NCI-H345 (cell line): ENCODE measurements at places on chromosomes 4 and X.

GRCh38 chr4:80015407-80016189, 57.4 kb downstream of the ANTXR2 start:
- no peak for DNase-seq

GRCh38 chr4:144288011-144288903, 147.7 kb upstream of the GYPA start:
- DNase-seq, result no peak

- no peak for DNase-seq
These were observed 98.9 kb downstream of the IQCM start for GRCh38 chr4:149716728-149717127.

DNA sequence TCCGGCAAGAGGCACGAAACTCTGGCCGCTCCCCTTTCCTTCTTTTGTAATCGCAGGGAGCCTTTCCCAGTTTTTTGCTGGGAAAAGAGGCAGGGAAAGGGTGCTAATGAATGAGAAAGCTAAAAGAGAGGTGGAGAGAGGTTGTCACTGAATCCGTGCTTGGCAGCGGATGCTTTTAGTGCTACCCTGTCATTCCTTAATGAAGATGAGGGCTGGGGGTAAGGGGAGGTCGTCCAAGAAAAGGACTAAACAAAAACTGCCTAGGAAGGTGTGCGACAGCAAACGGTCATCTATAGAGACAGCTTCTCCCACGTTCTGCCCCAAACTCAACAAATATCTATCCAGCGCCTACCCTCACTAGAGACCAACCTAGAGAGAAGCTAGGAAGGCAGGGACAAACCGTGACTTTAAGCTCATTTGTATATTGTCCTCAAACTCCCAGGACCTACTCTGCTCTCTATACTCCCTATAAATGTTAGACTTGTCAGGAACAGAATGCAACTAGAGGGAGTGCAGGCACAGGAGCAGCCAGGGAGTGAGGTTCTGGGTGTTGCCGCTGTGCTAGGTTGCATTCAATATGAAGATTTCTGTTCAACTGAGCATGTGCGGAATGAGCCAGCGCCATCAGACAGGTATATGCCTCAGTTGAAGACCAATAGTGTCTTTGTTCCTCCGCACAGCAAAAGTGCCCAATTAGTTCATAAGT, 777 bp upstream of the CASK start:
- DNase-seq, result peak; percentile 43

- no peak for DNase-seq
These were observed 317.0 kb upstream of the ANXA10 start for GRCh38 chr4:167775375-167775774.

GRCh38 chr4:180827232-180828009, 1415.8 kb upstream of the TENM3 start:
- no peak for DNase-seq

DNA sequence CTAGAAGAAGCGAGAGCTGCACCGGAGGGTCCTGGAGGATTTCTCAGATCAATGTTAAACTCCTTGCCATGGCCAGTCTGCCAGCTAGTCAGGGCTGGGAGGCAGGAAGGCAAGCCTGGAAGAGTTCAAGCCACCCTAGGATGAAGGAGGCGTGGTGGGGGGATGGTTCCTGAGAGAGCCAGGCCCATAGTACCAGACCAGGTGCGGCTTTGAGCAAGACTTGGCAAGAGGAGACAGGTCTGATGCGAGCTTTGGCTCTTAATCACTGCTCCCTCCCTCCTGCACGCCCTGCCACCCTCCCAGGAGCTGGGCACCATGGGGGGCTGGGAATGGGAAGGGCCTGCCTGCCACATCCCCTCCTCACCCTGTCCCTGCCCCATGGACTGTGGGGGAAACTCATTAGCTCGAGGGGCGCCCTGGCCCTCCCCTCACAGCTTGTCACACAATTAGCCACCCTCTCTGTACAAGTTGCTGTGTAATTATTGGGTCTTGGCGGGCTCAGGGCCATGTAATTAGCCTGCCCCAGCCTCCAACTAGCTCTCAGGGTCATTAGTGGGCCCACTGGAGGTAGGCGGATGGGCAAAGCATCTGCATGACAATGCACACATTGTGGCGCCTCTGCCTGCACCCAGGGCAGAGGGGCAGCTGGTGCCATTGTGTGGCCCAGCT, 50.3 kb downstream of the EFNB1 start:
- DNase-seq, result no peak

DNA sequence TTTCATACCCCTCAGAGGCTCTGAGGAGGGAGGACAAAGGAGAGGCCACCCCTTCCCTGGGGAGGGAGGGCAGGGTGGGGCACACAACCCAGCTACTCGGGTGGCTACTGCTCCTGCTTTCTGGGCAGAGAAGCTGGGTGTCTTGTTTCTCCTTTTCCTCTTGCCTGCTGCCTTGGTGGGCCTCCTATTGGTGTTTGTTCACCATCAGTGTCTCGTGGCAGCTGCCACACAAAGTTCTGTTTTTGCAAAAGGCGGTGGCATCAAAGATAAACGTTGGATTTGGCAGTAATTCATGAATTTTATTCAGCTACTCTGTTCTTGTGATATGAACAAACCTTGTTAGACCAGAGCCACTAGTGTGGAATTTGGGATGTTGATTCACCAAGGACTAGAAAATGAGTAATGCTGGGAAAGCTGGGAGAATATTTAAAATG, 153.0 kb upstream of the SCML1 start:
- no peak for DNase-seq

DNA sequence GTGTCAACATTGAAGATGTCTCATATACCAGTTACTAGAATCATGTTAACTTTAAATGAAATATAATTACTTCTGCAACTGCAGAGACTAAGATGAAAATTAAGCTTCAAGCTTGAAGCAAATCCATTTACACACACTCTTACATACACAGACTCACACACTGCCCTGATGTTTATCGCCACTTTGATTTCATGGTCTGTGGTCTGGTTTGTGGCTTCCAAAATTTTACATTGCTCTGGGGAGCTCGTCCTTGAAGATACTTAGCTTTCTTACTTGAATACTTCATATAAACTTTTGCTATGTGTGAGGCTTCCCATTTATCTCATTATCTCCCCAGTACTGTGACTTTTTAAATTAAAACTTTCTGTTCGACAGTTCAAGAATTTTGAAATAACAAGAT, 35.8 kb downstream of the ARHGEF38 start:
- DNase-seq, result no peak

DNA sequence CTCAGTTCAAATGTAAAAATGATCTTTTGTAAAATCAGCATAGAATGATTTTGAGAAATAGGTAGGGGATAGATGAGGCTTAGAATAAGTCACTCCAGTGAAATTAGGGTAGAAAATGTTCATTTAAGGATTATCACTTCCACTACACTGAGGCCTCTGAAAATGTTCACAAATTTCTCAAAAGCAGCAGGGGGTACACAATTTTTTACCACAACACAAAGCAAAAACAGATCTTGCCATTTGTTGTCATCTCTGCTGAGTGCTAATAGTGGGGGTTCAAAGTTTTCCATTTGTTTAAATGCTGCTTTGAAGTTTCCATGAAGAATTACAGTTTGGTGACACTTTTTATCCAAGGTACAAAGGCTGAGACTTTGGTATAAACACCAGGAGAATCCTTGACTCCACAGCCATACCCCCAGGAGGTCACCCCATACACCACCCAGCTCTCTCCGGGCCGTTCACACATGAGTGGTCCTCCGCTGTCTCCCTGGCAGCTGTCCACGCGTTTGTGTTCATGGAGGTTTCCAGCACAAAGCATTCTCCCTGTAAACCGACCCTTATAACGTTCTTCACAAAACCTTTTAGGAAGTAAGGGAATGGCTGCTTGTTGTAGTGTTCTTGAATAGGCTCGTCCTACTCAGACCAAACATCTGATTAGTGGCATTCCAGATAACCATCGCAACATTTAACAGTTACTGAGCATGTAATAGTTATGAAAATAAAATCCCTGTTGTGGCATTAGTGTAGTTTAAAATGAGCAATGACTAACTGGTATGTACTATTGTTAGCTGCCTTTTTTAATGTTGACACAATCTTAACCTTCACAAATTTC, 71.0 kb downstream of the PRSS12 start:
- DNase-seq, result peak; percentile 13

- no peak for DNase-seq
These were observed 1165.9 kb upstream of the TENM3 start for GRCh38 chr4:181077341-181077740.

DNA sequence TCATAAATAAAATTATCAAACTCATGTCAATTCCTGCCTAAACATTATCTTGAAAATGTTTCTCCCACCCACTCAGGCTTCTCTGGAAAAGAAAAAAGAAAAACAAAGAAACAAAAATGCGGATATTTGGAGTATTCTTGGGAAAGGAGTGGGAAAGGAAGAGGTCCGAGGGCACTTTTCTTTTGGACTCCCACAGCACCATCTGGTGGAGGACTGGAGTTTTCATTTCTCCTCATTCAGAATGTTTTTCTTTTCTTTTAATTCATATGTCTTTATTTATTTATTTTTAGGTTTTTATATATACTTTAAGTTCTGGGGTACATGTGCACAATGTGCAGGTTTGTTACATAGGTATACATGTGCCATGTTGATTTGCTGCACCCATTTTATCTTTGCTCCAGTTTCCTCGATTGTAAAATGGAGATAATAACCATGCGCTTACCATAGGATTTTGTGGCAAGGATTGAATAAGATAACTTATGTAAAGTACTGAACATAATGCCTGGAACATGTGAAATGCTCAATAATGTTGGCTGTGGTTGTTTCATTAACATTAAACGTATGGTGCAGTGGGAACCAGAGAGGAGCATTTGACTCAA, 8.0 kb upstream of the KCNE5 start:
- DNase-seq, result no peak

DNA sequence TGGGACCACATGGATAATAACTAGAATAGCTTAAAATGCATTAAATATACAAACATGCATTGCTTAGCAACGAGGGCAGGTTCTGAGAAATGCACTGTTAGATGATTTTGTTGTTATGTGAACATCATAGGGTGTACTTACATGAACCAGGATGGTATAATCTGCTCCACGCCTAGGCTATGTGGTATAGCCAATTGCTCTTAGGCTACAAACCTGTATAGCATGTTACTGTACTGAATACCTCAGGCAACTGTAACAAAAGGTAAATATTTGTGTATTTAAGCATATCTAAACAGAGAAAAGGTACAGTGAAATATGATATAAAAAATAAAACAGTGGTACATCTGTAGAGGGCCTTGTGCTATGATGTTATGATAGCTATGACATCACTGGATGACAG, 169.2 kb upstream of the IL15 start:
- no peak for DNase-seq

- DNase-seq, result no peak
These were observed 12.9 kb upstream of the SMPX start for GRCh38 chrX:21770631-21771321.

DNA sequence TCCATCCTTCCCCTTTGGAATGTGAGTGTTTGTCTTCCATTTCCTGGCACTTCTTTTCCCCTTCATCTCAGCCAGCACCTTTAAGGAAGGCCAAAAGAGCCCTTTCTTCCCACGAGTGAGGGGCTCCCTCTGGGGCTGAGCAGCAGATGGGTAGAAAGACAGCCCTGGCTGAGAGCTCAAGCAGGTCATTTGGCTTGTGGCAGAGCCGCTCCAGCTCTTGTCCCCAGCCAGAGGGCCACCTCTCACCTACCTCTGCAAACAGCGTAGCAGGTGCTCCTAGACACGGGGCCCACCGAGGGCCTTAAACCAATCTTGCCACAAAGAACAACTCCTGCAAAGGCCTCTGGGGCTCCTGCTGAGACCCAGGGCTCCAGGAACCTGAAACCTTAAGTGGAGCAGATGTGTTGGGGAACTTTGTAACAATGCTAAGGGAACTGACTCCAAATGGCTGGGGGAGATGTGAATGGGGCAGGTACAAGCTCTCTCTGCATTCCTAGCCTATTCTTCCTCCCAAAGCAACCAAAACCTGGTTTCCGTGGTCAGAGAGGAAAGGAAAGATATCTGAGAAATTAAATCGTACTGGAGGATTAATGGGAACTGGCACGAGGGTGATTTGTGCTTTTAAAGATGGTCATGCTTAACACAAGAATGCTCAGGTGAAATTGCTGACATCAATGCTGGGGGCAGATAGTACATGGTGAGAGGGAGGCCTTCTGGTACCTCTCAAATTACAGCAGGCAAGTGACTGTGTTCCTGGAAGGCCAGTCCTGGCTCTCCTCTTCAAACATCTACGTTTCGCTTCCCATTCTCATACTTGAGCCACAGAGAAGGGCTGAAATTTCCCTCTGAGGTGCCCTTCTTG, 27.0 kb downstream of the TFDP3 start:
- no peak for DNase-seq

GRCh38 chr4:181819946-181820345, 423.3 kb upstream of the TENM3 start:
- DNase-seq, result no peak

DNA sequence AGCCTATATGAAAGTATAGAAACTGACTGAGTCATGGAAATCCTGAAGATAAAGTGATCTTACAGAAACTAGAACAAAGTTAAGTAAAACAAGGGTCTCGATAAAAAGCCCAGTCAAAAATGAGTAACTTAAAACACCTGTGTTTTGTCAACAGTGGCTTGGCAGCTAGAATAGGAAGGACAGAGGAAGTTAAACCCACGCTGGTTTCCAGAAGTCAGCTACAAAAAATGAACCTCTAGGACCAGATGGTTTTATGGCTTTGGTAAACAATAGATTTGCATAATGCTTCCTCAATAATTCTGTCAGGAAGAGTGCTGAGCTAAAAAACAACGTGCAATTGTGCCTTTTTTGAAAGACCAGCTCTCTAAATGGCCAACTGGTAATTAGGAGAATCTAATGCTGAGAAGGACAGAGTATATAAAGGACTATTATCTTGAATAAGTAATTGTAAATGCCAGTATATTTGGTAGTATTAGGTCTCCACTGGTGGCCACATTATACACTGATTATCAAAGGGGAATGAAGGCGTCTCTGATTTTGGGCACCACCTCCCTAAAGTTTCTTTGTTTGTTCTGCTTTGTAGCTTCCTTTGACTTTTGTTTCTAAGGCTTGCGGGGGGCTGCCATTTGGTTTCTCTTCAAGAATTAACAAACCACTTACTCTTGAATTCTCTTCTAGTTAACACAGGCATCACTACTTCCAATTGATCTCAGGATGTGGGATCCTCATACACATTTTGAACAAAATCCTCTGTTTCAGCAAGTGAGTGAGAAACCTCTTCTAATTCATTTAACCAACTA, 72.2 kb upstream of the PPP3CA start:
- peak; percentile 28 for DNase-seq

DNA sequence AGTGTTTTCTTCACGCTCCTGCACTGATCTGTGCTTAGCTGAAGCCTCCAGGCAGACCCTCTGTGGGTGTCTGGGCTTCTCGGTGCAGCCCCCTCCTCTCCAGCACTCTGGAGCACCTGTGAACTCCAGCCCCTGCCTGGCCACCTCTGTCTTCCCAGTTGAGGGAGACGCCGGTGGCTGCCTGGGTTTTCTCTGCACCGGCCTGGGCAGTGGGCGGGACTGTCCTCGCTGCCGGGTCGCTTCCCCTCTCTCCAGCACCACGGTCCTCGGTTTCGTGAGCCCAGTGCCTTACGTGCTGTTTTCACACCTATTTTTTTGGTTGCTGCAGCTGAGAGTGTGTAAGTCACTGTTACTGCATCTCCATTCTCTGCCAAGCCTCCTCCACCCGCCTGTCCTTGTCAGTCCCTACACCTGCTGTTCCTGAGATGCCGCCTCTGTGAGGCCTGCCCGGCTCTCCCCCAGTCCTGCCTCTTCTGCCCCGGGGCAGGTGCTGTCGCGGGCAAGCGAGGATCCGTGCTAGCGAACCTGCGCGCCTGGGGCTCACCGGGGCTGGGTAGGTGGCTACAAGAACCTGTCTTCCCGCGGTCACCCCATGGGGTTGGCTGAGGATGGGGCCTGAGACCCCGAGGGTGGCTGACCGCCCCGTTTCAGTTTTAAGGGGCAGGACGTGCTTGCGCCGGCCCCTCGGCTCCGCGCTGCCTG, 2.4 kb upstream of the FGFRL1 start:
- no peak for DNase-seq
